ENCODE measurements at places on chromosomes 2 and 18. TPM values are rescaled to one million over a fixed set of nuclear protein-coding genes. Genes with fewer than 3 reads are reported as not detected.
A peak's percentile ranks its signal among the peaks of the same experiment; 100 is the strongest.

CYP1B1 gene
- 4.1 TPM for total RNA-seq

NTSR2 gene
- total RNA-seq = not detected

KLF7 gene
- 11.9 TPM for total RNA-seq

ARHGEF4 gene
- total RNA-seq = 18.1 TPM

HJURP gene
- 83.7 TPM for total RNA-seq

FSHR gene
- total RNA-seq = not detected

RAD51AP2 gene
- 0.30 TPM for total RNA-seq

SF3B6 gene
- 128 TPM for total RNA-seq

ANKRD29 gene
- 4.9 TPM for total RNA-seq

GCA gene
- 42.1 TPM for total RNA-seq

VSNL1 gene
- 78.4 TPM for total RNA-seq

DSG1 gene
- total RNA-seq = not detected

PLCL1 gene
- total RNA-seq = 0.11 TPM

GRCh38 chr2:203886661-203887151, 19.1 kb downstream of the CTLA4 start:
- no peak overlapping the region for H3K4me3 ChIP-seq
- H3K27me3 ChIP-seq = no peaks in the 10 kb centered on the region
- no peaks in the 10 kb centered on the region for H3K36me3 ChIP-seq
- peaks cover under 1% of the 10 kb centered on the region for H3K4me1 ChIP-seq

GRCh38 chr18:47381975-47382570, 130.6 kb upstream of the SKOR2 start:
- no peaks in the 10 kb centered on the region for H3K36me3 ChIP-seq
- no peaks in the 10 kb centered on the region for H3K27me3 ChIP-seq
- no peak overlapping the region for H3K27ac ChIP-seq
- no peak overlapping the region for H3K4me3 ChIP-seq
- H3K4me1 ChIP-seq = peaks cover 3% of the 10 kb centered on the region
- DNase-seq = no peak

DNA sequence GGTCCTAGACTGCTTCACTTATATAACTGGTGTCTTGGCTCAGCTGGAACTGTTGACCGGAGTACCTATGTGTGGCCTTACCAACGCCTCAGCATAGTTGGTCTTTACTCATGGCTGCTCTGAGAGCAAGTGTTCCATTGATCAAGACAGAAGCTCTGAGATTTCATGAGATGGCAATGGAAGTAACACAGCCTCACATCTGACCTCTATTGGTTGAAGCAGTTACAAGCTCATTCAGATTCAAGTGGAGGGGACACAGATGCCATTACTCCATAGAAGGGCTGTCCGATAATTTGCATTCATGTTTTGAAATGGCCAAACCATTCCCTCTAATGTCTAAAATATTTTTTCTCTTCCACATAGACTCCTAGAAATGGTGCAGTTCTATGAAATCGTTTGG, 46.4 kb upstream of the STK39 start:
- DNase-seq = no peak
- no peaks in the 10 kb centered on the region for H3K4me1 ChIP-seq
- H3K4me3 ChIP-seq = no peak overlapping the region
- no peaks in the 10 kb centered on the region for H3K36me3 ChIP-seq
- no peaks in the 10 kb centered on the region for H3K27me3 ChIP-seq

GRCh38 chr2:127226520-127227263, 6.6 kb upstream of the CYP27C1 start:
- no peak for DNase-seq
- no peaks in the 10 kb centered on the region for H3K27me3 ChIP-seq
- H3K36me3 ChIP-seq = no peaks in the 10 kb centered on the region
- H3K4me1 ChIP-seq = peaks cover 20% of the 10 kb centered on the region

DNA sequence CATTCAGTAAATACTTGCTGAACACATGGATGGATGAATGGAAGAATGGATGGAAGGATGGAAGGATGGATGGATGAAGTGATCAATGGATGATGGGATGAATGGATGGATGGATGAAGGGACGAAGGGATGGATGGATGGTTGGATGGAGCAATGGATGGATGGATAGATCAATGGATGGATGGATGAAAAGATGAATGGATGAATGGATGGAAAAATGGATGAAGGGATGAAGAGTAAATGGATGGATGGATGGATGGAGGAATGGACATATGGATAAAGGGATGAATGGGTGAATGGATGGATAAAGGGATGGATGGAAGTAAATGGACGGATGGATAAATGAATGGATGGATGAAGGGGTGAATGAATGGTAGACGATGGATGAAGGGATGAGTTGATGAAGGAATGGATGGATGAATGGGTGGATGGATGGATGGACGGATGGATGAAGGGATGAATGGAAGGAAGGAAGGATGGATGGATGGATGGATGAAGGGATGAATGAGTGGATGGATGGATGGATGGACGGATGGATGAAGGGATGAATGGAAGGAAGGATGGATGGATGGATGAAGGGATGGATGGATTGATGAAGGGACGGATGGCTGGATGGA, 13.9 kb upstream of the ID2 start:
- no peaks in the 10 kb centered on the region for H3K27me3 ChIP-seq
- DNase-seq = no peak
- H3K4me3 ChIP-seq = no peak overlapping the region

GRCh38 chr2:70035344-70035844, 51.9 kb upstream of the PCBP1 start:
- H3K4me1 ChIP-seq = peaks cover 10% of the 10 kb centered on the region
- no peaks in the 10 kb centered on the region for H3K27me3 ChIP-seq
- peak overlapping the region; percentile 11 for H3K27ac ChIP-seq
- no peaks in the 10 kb centered on the region for H3K36me3 ChIP-seq
- H3K4me3 ChIP-seq = no peak overlapping the region

GRCh38 chr2:203310688-203311436, 17.3 kb upstream of the ABI2 start:
- H3K27me3 ChIP-seq = no peaks in the 10 kb centered on the region
- H3K36me3 ChIP-seq = peaks cover 32% of the 10 kb centered on the region
- no peak for DNase-seq
- no peak overlapping the region for H3K27ac ChIP-seq

GRCh38 chr2:27162151-27163121, 13.6 kb downstream of the TCF23 start:
- H3K4me1 ChIP-seq = peaks cover 24% of the 10 kb centered on the region
- no peak overlapping the region for H3K27ac ChIP-seq
- H3K36me3 ChIP-seq = peaks cover 9% of the 10 kb centered on the region

- H3K27me3 ChIP-seq = no peaks in the 10 kb centered on the region
- peaks cover 31% of the 10 kb centered on the region for H3K4me1 ChIP-seq
- no peak for DNase-seq
- H3K4me3 ChIP-seq = no peak overlapping the region
- peak overlapping the region; percentile 55 for H3K27ac ChIP-seq
Measured at GRCh38 chr2:43340945-43341356, 114.5 kb upstream of the ZFP36L2 start.

GRCh38 chr2:109247340-109247739, 118.3 kb downstream of the SH3RF3 start:
- H3K27me3 ChIP-seq = no peaks in the 10 kb centered on the region
- no peaks in the 10 kb centered on the region for H3K36me3 ChIP-seq
- H3K27ac ChIP-seq = no peak overlapping the region
- peaks cover 13% of the 10 kb centered on the region for H3K4me1 ChIP-seq

DNA sequence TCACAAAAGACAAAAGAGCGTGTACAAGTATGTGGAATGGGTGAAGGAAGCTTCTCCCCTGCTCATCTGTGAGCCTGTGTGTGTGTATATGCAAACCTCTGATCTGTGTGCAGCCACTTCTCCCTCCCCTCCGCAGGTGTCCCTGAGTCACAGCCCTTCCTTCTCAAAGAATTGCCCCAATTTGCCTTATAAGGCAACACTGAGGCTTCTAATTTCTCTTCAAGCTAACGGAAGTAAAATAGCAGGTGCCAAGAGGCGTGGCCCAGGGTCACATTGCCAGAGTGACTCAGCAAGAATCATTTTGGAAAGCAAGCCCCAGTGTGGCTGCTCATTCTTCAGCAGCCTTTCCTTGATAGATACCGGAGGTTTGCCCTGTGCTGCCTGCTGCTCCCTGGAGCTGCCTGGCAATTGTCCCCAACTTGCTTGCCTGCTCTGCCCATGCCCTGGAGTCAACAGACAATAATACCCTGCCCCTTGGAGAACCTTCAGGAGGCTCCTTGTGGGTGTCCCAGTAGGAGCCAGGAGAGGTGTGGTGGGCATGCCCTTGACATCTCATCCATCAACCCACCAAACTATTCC, 37.3 kb upstream of the BMP10 start:
- no peak overlapping the region for H3K4me3 ChIP-seq
- no peak overlapping the region for H3K27ac ChIP-seq
- H3K27me3 ChIP-seq = no peaks in the 10 kb centered on the region
- H3K4me1 ChIP-seq = peaks cover 27% of the 10 kb centered on the region
- DNase-seq = peak; percentile 40

GRCh38 chr2:15714609-15715008, 122.9 kb downstream of the DDX1 start:
- no peaks in the 10 kb centered on the region for H3K27me3 ChIP-seq
- H3K27ac ChIP-seq = no peak overlapping the region
- no peak overlapping the region for H3K4me3 ChIP-seq

DNA sequence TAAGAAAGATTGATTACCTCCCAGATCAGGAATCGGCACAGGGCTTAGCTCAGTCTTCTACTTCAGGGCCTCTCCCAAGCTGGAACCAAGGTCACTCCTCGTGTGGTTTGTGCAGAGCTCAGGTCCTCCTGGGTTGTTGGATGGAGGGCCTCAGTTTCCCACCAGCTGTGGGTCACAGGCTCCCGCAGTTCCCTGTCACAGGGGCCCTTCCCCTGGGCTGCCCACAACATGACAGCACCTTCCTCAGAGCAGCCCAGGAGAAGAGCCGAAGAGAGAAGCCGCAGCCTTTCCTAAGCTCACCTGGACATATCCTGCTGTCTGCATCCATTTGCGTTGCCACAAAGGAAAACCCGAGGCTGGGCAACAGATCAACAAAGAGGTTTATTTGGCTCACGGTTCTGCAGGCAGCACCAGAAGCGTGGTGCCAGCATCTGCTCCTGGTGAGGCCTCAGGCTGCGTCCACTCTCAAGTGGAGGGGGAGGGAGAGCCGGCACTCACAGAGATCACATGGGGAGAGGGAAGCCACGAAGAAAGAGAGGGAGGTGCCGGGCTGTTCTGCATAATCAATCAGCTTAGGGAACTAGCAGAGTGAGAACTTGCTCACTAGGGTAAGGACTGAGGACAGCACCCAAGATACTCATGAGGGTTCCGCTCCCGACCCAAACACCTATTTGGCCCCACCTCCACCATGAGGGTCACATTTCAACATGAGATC, 13.0 kb upstream of the ALLC start:
- no peaks in the 10 kb centered on the region for H3K36me3 ChIP-seq
- no peak overlapping the region for H3K4me3 ChIP-seq
- peak; percentile 9 for DNase-seq
- H3K27me3 ChIP-seq = no peaks in the 10 kb centered on the region
- no peak overlapping the region for H3K27ac ChIP-seq
- H3K4me1 ChIP-seq = no peaks in the 10 kb centered on the region

- no peaks in the 10 kb centered on the region for H3K27me3 ChIP-seq
- peaks cover 9% of the 10 kb centered on the region for H3K4me1 ChIP-seq
- H3K36me3 ChIP-seq = peaks cover 12% of the 10 kb centered on the region
- H3K27ac ChIP-seq = no peak overlapping the region
Measured at GRCh38 chr2:202436626-202437025, 60.5 kb downstream of the BMPR2 start.

GRCh38 chr2:164784376-164784775, 57.2 kb downstream of the COBLL1 start:
- 0 out of 2 replicates have a peak overlapping the region, but pooled peaks have one; percentile 39 for H3K27ac ChIP-seq
- H3K36me3 ChIP-seq = no peaks in the 10 kb centered on the region
- peaks cover 4% of the 10 kb centered on the region for H3K4me1 ChIP-seq

DNA sequence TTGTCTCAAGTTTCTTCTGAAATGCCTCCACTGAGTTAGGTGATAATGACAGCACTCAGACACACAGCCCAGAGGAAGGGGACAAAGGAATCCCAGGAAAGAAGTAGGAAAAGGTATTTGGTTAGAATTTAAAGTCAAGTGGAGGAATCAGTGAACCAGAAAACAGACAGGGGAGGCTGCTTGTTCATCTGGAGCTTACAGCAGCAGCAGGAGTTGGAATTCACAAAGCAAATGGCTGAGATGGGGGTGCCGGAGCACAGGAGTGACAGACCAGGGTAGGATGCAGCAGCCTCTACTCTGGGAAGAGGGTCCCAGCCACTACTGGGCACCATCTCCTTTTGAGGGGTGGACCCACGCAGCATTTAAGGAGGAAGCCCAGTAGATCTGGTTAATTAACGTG, 104.8 kb downstream of the ST6GAL2 start:
- no peak overlapping the region for H3K4me3 ChIP-seq
- no peaks in the 10 kb centered on the region for H3K27me3 ChIP-seq
- DNase-seq = no peak
- H3K36me3 ChIP-seq = peaks cover 5% of the 10 kb centered on the region
- H3K4me1 ChIP-seq = peaks cover 2% of the 10 kb centered on the region

Measured in WTC11 (cell line).